ENCODE measurements at places on chromosomes 12 and 14.

- DNase-seq, result no peak
Measured at GRCh38 chr12:26537126-26537525, 295.9 kb downstream of the ITPR2 start.

GRCh38 chr12:44497044-44497443 lies 379.1 kb downstream of the NELL2 start:
- DNase-seq, result no peak

- no peak for DNase-seq
Measured at GRCh38 chr12:110371408-110372055, 32.0 kb downstream of the ANAPC7 start.

GRCh38 chr12:14284184-14284722 lies 81.2 kb upstream of the ATF7IP start:
- no peak for DNase-seq

DNA sequence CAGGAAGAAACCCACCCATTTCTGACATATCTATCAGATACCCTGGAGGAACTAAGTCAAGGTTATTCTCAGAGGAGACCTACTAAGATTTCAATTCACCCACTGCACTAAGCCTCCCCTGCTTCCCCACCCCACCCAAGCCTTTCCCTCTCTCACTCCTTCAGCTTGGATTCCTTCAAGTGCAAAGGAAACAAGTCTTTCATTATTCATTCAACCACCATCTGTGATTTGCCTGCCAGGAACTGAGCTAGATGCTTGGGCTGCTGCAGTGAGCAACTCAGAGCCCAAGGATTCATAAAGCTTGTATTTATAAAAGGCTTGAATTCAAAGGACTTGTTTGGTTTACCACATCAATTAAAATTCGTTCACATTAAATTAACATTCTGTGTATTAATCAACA lies 161.3 kb downstream of the GXYLT1 start:
- no peak for DNase-seq

GRCh38 chr12:121571920-121572319 lies 8.9 kb downstream of the KDM2B start:
- DNase-seq, result no peak

- no peak for DNase-seq
Measured at GRCh38 chr14:26598081-26598671, 343 bp upstream of the NOVA1 start.

DNA sequence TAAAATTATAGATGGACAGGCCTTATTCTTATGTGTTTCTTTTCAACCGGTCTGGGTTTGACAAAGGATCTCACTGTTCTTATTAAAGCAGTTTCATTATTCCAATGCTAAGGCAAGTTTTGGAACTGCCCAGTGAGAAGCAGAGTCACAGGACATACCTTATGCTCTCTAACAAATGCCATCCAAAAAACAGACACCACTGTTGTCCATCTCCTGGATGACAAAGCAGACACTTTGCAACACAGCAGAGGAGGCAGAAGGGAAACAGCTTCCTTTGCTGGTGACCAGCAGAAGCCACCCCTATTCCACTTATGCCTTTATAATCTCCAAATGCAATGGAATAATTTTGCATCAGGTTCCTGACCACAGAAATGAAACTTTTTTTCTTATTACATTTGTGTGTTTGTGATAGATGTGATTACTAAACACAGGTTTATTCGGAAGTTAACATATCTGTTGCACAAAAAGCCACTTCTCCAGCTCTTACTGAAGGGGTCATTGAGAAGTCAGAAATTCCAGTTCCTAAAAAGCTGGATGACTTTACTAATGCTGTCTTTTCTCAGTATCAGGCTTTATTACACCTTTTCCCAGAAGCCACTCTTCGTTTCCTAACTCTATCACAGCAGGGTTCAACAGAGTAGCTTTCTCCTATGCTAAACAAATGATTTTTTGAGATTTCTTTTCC lies 115.6 kb downstream of the BTG1 start:
- DNase-seq, result no peak

GRCh38 chr12:51270951-51271518 lies 820 bp upstream of the SMAGP start:
- DNase-seq, result no peak

- peak; percentile 54 for DNase-seq
Measured at GRCh38 chr14:75279153-75279762, 630 bp downstream of the FOS start.

- DNase-seq, result no peak
Measured at GRCh38 chr14:99427632-99428300, 52.9 kb downstream of the SETD3 start.

- peak; percentile 59 for DNase-seq
Measured at GRCh38 chr12:55736780-55737580, 5.9 kb upstream of the GDF11 start.

DNA sequence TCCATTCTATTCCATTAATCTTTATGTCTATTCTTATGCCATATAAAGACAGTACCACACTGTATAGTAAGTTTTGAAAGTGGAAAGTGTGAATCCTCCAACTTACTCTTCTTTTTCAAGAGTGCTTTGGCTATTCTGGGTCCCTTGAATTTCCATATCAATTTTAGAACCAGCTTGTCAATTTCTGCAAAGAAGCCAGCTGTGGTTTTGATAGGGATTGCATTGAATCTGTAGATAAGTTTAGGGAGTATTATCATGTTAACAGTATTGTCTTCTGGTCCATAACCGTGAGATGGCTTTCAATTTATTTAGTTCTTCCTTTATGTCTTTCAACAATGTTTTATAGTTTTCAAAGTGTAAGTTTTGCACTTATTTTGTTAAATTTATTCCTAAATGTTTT lies 34.2 kb upstream of the GCH1 start:
- DNase-seq, result no peak

GRCh38 chr14:94472842-94473241 lies 3.2 kb downstream of the SERPINA9 start:
- no peak for DNase-seq

- no peak for DNase-seq
Measured at GRCh38 chr12:62722971-62723680, 211.8 kb downstream of the PPM1H start.

GRCh38 chr14:34138175-34138574 lies 187.3 kb upstream of the EGLN3 start:
- no peak for DNase-seq

GRCh38 chr14:101076451-101077198 lies 173.1 kb upstream of the RTL1 start:
- no peak for DNase-seq

DNA sequence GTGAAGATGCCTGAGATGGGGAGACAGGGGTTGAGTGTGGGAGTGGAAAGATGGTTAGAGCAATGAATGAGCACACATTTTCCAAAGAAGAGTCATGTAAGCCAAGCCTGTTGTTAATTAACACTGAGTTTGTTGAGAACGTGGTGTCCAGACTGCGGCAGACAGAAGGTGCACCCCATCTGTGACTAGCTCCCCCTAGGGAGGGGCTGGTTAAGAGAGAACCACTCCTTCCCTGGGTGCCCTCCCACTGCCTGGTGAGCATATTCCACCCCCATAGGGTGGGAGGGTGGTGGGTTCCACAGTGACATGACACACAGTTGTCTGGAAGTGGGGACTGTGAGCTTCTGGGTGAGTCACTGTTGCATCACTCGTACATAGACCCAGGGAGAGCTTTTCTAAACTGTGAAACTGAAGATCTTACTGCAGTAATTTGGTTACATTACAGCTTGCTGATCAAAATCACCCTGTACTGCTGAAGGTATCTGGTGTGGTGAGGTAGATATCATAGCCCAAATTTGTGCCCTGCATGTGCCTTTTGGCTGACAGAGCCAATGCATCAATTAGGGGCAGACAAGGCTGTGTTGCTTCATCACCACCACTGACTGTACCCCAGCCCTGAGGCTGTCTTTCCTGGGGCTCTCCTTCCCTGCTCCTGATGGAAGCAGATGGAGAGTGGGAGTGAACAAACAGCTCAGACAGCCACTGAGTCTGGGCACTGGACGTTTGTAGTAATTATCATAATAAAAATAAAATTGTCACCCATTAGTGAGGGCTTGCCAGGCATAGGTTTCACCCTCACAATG lies 150.9 kb downstream of the EMP1 start:
- no peak for DNase-seq

GRCh38 chr14:24411443-24412389 lies 12.9 kb downstream of the NYNRIN start:
- DNase-seq, result peak; percentile 45

- DNase-seq, result no peak
Measured at GRCh38 chr14:72888192-72888591, 5.7 kb downstream of the DPF3 start.

DNA sequence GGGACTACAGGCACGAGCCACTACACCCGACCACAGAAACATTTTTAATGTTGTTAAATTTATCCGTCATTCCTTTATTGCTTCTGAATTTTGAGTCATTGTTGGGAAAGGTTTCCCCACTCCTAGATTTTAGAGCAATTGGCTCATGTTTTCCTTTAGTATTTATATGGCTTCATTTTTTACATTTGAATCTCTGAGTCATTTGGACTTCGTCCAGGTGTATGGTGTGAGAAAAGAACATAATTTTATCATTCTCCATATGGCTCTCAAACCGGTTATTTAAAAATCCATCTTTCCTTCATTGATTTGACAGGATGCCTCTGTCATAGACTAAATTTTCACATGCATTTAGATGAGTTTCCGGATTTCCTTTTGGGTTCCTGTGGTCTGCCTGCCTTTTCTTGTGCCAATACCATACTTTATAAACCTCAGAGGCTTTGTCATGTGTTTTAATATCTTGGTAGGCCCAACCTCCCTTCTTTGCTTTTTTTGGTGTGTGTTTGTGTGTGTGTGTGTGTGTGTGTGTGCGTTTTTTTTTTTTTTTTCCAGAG lies 30.9 kb downstream of the LRTM2 start:
- DNase-seq, result no peak

GRCh38 chr12:57842342-57843294 lies 3.9 kb downstream of the CTDSP2 start:
- no peak for DNase-seq

GRCh38 chr12:130947028-130947613 lies 6.6 kb upstream of the ADGRD1 start:
- no peak for DNase-seq

DNA sequence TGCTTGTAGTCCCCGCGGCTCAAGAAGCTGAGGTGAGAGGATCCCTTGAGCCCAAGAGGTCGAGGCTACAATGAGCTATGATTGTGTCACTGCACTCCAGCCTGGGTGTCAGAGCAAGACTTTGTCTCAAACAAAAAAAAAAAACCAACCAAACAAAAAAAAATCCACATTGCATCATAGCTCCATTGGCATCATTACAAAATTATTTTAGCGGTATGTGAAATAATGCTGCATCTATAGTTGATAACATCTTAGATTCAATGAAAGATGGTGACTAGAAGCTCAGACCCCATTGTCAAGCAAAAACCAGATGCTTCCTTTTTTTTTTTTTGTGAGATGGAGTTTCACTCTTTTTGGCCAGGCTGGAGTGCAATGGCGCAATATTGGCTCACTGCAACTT lies 14.8 kb upstream of the PTHLH start:
- no peak for DNase-seq

DNA sequence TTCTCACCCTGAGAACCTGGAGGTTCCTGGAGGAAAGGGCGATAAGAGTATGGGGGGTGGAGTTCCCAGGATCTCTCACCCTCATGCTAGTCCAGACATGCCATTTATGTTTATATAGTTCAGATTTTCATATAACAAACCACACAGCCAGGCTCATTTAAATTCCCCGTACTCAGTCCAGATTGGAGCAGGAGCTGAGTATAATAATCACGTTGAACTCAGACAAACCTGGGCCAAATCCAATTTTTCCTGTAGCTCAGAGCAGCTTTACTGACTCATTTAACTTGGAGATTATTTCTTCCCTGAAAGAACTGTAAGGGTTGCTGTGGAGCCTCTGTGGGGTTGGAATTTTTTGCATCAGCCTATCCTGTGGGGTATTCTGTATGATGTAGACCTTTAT lies 660.8 kb downstream of the TMEM121 start:
- DNase-seq, result no peak

- DNase-seq, result no peak
Measured at GRCh38 chr14:26410189-26410685, 187.6 kb downstream of the NOVA1 start.

DNA sequence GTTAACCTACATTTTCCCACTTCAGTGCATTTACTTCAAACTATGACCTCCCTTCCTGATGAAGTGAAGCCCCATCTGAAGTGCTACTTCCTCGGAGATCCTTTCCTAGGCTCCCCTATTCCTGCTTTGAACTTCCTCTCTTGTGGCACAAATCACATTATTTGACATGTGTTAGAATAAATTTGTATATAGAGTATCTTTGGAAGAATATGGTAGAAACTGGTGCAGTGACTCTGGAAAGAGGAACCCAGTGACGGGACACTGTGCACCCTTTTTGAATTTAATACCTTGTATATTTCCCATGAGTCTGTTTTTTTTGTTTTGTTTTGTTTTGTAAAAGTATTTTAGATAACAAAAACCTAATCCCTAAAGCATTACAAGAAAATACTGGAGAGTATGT lies 66.4 kb upstream of the SRSF5 start:
- no peak for DNase-seq

- DNase-seq, result no peak
Measured at GRCh38 chr14:99930420-99931274, 134.6 kb upstream of the EVL start.

GRCh38 chr14:57820581-57820980 lies 45.3 kb downstream of the SLC35F4 start:
- DNase-seq, result no peak

DNA sequence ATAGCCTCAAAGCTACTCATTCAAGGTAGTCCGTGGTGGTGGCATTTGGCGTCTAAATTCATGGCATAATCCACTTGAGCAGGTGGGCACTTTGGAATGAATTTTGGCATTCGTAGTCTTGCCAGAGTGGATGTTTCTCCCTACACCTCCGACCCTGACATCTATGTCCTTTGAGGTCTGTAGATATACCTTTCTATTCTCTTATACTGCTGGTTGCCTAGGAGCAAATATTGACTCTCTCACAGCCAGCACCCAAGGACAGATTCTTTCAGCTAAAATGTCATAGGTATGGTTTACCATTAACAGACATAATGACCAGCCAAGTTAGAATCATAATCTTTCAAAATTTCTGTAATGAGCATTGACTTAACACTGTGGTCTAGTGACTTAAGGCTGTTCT lies 47.4 kb upstream of the FLRT2 start:
- DNase-seq, result no peak

DNA sequence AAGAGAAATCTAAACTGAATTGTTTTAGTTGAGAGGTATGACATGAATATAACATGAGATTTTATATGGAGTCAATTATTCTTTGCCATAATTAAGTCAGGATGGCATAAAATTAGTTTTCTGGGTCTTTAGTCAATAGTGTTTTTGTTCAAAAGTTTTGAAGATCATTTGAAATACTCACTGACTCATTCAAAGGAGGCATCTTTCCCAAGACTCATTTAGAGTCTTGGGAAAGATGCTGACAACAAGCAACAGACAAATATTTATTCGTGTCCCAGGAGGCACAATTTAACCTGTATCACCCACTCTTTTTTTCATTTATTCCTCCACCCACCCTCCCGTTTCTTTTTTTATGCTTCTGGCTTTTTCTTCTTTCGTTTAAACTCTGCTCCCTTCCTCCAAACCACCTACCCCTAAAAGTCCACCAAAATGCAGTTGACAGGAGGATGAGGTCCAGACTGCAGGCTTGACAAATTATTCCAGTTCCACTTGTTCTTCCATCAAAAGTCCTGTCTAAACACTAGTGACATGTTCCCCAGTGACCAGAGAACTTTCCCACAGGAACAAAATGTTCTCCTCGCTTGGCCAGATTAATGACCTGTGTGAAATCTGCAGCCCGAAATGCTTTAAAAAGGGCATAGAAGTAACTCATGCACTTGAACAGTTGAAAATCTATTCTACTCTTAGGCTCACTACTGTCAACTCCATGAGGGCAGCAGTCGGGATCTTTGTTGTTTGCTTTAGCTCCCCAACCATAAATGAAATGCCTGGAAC lies 43.3 kb upstream of the CSRP2 start:
- no peak for DNase-seq

GRCh38 chr12:97940105-97940504 lies 477.5 kb downstream of the RMST start:
- no peak for DNase-seq
